ENCODE measurements at places on chromosomes 6 and 20.

DNA sequence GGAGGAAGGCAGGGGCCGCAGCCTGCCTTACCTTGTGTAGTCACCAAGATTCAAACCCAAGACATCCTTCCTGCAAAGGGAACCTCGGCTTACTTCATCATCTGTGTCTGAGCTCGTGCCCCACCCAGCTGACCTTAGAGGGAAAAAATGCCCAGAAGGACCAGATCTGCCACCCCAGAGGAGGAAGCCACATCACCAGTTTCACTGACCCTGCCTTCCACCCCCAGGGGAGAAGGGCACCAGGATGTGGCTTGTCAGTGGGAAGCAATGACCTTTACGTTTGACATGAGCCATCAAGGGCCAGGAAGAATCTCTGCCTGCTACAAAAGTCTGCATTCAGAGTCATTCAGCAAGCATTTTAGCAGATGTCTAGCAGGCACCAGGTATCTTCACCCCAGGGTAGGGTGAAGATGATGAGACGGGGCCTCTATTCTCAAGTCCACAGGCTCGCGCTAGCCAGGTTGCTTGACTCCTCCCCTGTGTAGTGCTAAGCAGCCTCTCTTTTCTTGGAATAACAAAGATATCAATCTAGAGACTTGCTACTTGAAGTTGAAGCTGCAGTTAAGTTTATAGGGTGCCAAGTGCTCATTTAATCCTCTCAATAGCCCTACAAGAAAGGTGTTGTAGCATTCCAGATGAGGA lies 28.1 kb downstream of the HM13 start:
- peaks cover 5% of the 10 kb centered on the region for H3K4me1 ChIP-seq
- H3K4me3 ChIP-seq: no peak overlapping the region
- no peak overlapping the region for H3K27ac ChIP-seq

GRCh38 chr6:47061309-47062300 lies 19.5 kb upstream of the ADGRF1 start:
- no peaks in the 10 kb centered on the region for H3K4me1 ChIP-seq
- DNase-seq: no peak
- no peak overlapping the region for H3K27ac ChIP-seq
- H3K4me3 ChIP-seq: no peak overlapping the region

DNA sequence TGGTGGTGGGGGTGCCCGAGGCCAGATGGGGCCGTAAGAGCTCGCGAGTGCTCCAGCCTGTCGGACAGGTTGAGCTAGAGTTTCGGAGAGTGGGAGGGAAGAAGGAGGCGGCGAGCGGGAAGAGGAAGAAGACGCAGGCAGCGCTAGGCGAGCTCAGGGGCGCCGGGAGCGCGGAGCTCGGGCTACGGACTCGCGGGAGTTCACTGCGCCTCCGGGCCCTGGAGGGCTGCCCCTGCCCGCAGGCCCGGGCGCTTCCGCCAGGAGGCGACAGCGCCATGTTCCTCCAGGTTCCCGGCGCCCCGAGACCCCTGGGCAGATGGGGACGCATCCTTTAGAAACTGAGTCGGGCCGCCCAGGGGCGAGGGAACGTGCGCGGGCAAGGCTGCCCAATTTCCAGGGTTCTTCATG lies 984 bp downstream of the TFAP2C start:
- DNase-seq: no peak
- no peak overlapping the region for H3K27ac ChIP-seq
- no peaks in the 10 kb centered on the region for H3K36me3 ChIP-seq
- no peaks in the 10 kb centered on the region for H3K4me1 ChIP-seq
- no peak overlapping the region for H3K4me3 ChIP-seq
- H3K27me3 ChIP-seq: peaks cover 16% of the 10 kb centered on the region

DNA sequence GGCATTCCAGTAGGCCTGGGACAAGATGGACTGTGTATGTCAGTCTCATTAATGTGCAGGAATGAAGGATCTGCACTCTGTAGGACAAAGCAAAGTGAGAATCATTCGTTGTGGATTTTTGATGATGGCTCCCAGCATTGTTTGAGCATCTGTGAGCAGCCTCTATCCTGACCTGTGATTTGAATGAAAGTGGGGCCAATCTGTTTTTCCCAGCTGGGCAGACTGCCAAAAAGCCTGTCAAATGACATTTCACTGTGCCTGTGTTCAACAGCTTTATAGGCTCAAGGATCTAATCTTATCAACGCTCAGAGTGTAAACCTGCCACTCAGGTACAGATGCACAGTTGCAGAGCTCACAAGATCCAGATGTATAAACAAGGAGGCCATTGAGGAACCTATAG lies 86.7 kb upstream of the SYNDIG1 start:
- no peak overlapping the region for H3K27ac ChIP-seq
- peaks cover 12% of the 10 kb centered on the region for H3K27me3 ChIP-seq
- no peak overlapping the region for H3K4me3 ChIP-seq
- no peaks in the 10 kb centered on the region for H3K4me1 ChIP-seq

DNA sequence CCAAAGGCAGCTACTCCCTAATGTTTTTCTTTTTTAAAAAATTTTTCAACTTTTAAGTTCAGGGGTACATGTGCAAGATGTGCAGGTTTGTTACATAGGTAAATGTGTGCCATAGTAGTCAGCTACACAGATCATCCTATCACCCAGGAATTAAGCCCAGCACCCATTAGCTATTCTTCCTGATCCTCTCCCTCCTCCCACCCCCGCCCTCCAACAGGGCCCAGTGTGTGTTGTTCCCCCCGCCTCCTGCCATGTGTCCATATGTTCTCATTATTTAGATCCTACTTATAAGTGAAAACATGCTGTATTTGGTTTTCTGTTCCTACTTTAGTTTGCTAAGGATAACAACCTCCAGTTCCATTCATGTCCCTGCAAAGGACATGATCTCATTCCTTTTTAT lies 12.4 kb downstream of the TRIM15 start:
- peaks cover 3% of the 10 kb centered on the region for H3K4me1 ChIP-seq
- H3K27ac ChIP-seq: no peak overlapping the region
- H3K36me3 ChIP-seq: no peaks in the 10 kb centered on the region

GRCh38 chr6:24052590-24052961 lies 73.4 kb upstream of the NRSN1 start:
- H3K27ac ChIP-seq: no peak overlapping the region
- H3K36me3 ChIP-seq: no peaks in the 10 kb centered on the region
- H3K27me3 ChIP-seq: no peaks in the 10 kb centered on the region
- DNase-seq: no peak

DNA sequence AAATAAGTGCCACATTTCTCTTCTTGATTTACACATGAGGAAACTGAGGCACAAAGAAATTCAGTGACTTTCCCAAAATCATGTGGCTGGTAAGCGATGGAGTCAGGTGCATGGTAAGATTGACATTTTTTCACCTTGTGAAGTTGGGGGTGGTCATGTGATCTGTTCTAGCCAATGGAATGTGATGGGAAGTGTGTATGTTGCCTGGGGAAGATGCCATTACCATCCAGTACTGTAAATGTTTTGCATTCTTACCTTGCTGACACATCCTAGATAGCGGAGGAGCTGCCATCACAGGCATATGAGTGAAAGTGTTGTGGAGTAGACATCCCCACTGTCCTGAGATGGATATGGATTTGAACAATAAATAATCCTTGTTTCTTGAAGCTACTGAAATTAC lies 499.6 kb upstream of the SULF2 start:
- peaks cover 2% of the 10 kb centered on the region for H3K36me3 ChIP-seq
- no peak overlapping the region for H3K4me3 ChIP-seq
- no peak for DNase-seq
- no peaks in the 10 kb centered on the region for H3K4me1 ChIP-seq

DNA sequence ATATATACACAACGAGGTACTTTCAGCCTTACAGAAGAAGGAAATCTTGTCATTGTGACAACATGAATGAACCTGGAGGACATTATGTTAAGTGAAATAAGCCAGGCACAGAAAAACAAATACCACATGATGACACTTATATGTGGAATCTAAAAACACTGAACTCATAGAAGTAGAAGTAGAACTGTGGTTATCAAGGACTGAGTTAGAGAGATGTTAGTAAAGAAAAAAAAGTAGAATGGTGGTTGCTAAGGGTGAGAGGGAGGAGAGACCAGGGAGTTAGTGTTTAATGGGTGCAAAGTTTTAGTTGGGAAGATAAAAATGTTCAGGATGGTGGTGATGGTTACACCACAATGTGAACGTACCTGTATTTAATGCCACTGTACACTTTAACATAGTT lies 4.8 kb upstream of the STX11 start:
- H3K27ac ChIP-seq: no peak overlapping the region
- no peak for DNase-seq
- H3K4me3 ChIP-seq: no peak overlapping the region
- H3K36me3 ChIP-seq: no peaks in the 10 kb centered on the region
- peaks cover under 1% of the 10 kb centered on the region for H3K27me3 ChIP-seq

- H3K27ac ChIP-seq: no peak overlapping the region
- H3K36me3 ChIP-seq: no peaks in the 10 kb centered on the region
Measured at GRCh38 chr6:40887792-40888340, 151.2 kb downstream of the UNC5CL start.

DNA sequence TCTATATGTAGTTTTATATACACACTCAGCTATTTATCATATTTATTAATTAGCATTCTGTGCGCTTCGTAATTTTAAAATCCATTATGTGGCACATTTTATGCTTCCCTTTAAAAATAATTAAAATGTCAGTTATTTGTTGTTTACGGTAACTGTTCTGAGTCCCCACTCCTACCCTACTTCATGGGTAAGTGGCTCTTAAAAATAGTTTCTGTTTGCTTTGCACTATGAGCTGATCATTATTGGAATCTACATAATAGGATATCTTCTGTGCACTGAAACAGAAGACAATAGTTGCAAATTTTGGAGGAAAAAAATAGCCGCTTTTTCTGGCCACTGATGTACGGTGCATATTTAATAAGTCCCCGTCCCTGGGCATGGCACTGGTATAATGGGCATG lies 25.2 kb downstream of the LCA5 start:
- H3K27me3 ChIP-seq: no peaks in the 10 kb centered on the region
- H3K36me3 ChIP-seq: peaks cover 1% of the 10 kb centered on the region
- no peaks in the 10 kb centered on the region for H3K4me1 ChIP-seq
- H3K27ac ChIP-seq: no peak overlapping the region
- no peak for DNase-seq

- no peak for DNase-seq
- no peaks in the 10 kb centered on the region for H3K36me3 ChIP-seq
- H3K27me3 ChIP-seq: peaks cover 3% of the 10 kb centered on the region
- H3K4me1 ChIP-seq: no peaks in the 10 kb centered on the region
- H3K4me3 ChIP-seq: no peak overlapping the region
Measured at GRCh38 chr6:79702691-79703090, 71.6 kb downstream of the SH3BGRL2 start.

DNA sequence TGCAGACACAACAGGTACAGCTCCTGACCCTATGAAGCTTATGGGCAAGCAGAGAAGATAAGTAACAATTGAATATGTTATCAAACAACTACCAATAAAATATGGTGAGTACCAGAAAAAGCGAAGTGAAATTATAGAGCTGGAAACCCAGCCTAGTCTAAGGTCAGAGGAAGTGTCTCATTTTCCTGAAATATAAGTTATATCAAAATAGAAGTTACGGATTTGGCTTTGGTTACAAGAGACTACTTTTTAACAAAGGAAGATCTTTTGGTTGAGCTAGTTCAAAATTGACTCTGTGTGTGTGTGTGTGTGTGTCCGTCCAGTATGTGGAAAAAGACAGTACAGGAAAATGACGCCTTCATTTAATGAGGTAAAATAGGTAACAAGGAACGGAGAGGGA lies 8.9 kb downstream of the STX11 start:
- H3K4me1 ChIP-seq: peaks cover 11% of the 10 kb centered on the region
- no peak for DNase-seq
- no peaks in the 10 kb centered on the region for H3K27me3 ChIP-seq
- no peaks in the 10 kb centered on the region for H3K36me3 ChIP-seq

DNA sequence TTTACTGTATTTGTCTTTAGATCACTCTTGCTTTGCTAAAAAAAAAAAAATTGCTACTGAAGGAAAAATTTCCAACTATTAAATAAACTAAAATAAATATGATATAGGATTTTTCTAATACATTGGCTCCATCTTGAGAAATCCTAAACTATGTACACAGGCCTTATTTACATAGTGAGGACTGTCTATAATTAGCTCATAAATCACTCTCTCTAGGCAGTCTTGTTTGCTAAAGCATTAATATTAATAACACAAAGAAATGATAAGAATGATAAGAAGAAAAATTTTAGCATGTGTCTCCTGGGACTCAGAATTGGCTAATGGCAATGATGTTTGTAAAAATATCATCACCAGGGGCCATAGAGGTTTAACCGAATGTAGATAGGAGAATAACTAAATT lies 13.3 kb upstream of the CRYBG1 start:
- peaks cover 7% of the 10 kb centered on the region for H3K27me3 ChIP-seq
- no peak overlapping the region for H3K27ac ChIP-seq
- peaks cover 3% of the 10 kb centered on the region for H3K36me3 ChIP-seq

- H3K27me3 ChIP-seq: peaks cover 12% of the 10 kb centered on the region
- no peak overlapping the region for H3K27ac ChIP-seq
- H3K36me3 ChIP-seq: no peaks in the 10 kb centered on the region
- no peak for DNase-seq
Measured at GRCh38 chr6:44493593-44493992, 106.1 kb downstream of the CDC5L start.

GRCh38 chr6:158488065-158488464 lies 71.8 kb upstream of the TMEM181 start:
- H3K4me1 ChIP-seq: no peaks in the 10 kb centered on the region
- H3K27me3 ChIP-seq: no peaks in the 10 kb centered on the region
- H3K36me3 ChIP-seq: peaks cover 29% of the 10 kb centered on the region
- no peak overlapping the region for H3K4me3 ChIP-seq
- DNase-seq: no peak

DNA sequence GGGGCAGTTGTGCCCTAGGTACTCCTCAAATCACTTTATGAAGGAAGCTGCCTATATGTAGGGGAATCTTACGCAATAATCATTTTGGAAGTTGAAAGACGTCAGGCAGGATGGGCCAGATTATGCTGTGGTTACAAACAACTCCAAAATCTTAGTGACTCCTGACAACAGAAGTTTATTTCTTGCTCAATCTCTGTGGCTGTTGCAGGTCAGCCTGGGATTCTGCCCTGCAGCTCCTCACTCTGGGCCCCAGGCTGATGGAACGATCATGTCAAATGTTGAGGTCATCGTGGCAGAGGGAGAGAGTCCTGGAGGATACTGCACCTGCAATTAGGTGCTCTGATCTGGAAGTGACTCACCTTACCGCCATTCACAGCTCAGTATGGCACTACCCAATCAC lies 88.4 kb downstream of the ZDHHC14 start:
- peaks cover 25% of the 10 kb centered on the region for H3K4me1 ChIP-seq
- H3K36me3 ChIP-seq: peaks cover 5% of the 10 kb centered on the region
- no peaks in the 10 kb centered on the region for H3K27me3 ChIP-seq
- no peak for DNase-seq
- peak overlapping the region; percentile 87 for H3K27ac ChIP-seq

DNA sequence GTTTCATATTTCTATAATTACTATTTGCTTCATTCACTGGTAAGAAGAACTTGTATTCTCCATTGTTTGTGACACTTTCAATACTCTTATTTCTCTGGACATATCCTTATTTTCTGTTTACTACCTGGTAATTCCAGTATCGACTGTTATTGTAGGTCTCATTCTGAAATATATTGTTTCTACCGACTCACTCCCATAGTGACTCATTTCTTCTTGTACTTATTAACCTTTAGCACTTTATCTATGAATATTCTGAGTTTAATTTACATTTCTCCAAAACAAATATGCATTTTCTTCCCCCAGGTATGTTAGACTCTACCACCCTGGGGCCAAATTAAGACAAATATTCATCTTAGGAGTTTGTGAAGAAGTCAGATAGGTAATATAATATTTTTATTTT lies 164.5 kb upstream of the BTBD3 start:
- no peaks in the 10 kb centered on the region for H3K36me3 ChIP-seq
- no peaks in the 10 kb centered on the region for H3K4me1 ChIP-seq
- H3K4me3 ChIP-seq: no peak overlapping the region
- H3K27ac ChIP-seq: no peak overlapping the region

Measured in memory B cell (primary cell).